ENCODE measurements at places on chromosomes 6 and 20.

DNA sequence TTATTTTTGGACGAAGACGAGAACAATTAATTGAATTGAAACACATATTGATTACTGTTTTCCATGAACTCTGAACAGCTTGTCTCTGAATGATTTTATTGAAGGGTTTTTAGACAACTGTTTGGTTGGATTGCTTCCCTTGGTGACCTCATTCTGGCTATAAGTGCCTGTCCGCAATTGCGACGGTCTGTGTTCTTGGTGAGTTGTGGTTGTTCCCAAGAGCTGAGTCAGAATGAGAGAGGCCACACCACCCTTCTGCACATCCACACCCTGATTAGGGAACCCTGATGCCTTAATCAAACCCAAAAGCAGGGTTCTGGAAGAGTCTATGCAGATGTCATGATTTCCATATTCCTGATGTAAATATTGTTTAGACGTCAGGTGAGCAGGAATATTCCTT, 747.0 kb downstream of the PTPRT start:
- DNase-seq = no peak

GRCh38 chr20:45487231-45487635, 17.7 kb downstream of the WFDC2 start:
- DNase-seq = no peak

- DNase-seq = no peak
These were observed 119.1 kb upstream of the AHI1 start for GRCh38 chr6:135616655-135617054.

- no peak for DNase-seq
These were observed 49.0 kb upstream of the HTR1E start for GRCh38 chr6:86888301-86888700.

- DNase-seq = no peak
These were observed 154.5 kb upstream of the ECI2 start for GRCh38 chr6:4289770-4290320.

- no peak for DNase-seq
These were observed 533 bp upstream of the RSPO3 start for GRCh38 chr6:127117979-127118297.

DNA sequence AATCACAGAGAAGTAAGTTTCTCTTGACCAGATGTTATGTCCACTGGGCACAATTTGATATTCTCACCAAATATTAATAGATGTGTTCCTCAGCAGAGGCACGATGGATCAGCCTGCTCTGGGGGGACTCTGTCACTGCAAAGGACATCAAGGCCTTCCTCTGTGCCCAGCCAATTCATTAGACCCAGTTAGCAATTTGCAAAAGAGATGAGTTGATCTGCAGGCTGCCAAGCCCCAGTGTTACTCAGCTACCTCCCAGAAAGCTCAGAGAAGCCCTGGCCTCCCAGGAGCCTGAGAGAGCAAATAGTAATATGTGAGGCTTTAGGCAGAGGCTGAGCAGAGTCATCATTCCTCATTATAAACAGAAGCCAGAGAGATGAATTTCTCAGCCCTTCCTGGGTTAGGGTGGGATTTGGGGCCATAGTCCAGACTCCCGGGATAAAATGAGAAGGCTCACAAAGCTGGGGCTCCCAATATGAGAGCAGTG, 54.2 kb downstream of the ZNF831 start:
- DNase-seq = no peak

DNA sequence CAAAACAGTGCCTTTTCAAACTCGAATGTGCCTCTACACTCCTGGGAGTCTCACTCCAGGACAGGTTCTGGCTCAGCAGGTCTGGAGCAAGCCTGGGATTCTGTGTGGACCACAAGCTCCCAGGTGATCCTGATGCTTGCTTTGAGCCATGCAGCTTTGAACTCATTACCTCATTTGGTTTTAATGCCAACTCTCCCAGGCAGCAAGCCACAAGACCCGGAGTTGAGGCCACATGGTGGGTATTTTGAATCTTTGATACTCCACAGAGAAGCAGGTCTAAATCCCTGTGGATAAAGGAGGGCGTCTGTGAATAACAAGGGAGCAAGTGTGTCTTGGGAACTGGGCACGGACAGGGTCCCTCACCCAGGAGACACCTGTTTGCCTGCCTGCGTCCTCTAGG, 205.4 kb upstream of the CST7 start:
- no peak for DNase-seq

DNA sequence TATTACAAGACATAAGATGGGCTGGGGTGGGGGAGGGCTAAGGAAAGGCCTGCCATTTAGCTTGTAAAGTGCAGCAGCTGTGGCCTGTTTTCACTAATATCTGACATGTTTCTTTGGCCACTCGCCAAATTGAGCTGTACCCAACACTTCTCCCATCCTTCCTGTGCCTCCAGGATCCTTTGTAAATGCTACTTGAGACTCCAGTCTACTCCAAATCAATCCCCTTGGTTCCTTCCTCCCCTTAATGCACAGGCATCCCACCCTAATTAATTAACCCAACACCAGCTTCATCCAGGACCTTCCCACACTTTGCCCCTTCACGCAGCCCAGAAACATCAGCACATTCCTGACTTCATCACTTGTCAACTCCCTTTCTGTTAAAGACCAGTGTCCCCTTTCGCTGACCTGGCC, 55.0 kb upstream of the TCF21 start:
- DNase-seq = no peak

DNA sequence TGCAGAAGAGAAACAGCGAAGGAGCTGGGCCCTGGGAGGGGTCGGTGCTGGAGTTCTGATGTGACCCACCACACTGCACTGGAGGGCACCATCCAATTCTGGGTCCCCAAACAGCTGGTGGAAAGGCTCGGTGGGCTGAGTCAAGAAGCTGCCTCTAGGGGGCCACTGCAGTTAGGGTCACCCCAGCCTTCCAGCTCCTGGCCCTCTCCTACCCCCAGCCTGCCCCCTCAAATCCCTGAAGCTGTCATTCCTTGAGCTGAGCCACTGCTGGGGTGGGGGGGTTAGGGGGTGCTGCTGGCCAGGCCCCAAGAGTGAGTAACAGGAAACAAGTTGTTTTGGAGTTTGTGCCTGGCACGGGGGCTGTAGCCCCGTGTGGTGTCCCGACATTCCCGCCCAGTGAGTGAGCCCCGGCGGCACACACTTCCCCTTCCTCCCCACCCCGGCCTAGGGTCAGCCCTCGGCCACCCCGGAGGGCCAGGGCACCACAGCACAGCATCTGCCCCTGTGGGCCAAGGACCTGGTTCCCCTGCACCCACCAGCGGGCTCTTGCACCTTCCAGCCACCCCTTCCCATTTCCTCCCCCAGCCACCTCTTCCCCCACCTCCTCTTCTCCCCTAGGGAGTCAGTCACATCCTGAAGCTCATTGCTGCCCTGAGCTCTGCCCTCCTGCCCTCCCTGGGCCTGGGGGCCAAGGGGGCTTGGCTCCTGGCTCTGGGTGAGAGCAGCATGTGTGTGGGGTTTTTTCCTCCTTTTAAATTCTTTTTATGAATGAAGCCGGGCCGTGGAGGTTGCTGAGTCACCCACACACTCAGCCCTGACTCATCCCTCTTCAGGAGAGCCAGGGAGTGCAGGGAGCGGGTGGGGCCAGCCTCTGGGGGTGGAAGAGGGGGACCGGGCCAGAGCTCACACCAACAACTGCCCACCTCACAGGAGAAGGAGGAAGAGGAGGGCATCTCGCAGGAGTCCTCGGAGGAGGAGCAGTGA, 4.6 kb downstream of the SMIM29 start:
- peak; percentile 40 for DNase-seq

- no peak for DNase-seq
These were observed 303.7 kb downstream of the TBC1D7 start for GRCh38 chr6:13024616-13025015.

DNA sequence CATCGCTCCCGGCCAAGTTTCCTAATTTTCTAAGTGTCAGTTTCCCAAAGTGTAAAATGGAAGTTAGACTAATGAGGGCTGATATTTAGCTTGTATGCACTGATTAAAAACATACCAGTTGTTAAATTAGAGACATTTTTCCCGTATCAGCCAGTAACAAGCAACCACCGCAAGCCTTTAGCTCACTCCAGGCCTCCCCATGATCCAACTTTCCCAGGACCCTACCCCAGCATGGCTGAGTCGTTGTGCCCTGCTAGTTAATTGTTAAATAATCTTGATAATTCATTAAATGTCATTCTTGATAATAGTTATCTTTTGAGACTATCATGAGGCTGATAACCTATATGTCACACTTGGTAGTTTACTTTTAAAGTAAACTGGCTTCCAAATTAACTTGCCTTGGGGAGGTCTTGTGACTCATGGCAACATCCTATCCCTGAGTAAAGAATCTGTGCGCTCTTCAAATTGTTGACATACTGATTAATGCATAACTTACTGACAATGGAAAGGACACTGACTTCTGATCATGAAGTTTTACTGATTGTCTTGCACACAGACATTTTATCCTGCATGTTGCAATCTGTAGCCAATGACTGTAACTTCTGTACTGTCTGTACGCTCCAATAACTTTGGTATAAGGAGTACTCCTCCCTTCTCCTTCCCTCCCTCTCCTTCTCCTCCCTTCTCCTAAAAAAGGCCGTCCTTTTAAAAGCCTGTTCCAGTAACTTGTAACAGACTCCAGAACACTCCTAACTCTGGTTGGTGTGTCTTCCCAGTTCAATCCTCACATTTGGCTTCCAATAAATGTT, 6.3 kb upstream of the GTF3C6 start:
- no peak for DNase-seq

DNA sequence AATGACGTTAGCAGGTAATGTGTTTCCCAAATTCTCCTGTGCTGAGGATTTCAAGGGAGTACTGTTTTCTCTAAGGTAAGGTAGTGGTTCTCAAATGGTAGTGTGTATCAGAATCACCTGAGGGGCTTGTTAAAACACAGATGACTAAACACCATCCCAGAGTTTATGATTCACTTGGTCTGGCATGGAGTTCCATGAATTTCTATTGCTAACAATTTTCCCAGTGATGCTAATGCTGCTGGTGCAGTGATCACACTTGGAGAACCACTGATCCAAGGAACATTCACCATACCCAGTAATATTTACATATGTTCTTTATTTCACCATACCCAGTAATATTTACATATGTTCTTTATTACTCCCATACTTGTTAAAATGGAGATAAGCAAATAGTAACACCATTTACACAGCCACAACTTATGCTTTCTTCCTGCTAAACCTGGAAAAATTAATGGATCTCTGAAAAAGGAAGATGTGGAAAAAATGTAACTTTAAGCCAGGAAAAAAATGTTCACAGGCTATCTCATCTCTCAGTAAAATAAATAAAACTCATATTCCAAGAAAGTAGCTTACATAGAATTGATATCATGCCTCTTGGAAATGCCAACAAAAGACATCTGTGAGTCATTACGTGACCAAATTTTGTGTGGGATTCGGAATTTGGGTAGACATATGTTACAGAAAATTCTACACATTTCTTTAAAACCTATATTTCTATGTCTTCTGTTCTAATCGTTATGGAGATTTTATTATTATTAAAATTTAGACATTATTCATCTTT, 129.5 kb downstream of the MMUT start:
- no peak for DNase-seq

DNA sequence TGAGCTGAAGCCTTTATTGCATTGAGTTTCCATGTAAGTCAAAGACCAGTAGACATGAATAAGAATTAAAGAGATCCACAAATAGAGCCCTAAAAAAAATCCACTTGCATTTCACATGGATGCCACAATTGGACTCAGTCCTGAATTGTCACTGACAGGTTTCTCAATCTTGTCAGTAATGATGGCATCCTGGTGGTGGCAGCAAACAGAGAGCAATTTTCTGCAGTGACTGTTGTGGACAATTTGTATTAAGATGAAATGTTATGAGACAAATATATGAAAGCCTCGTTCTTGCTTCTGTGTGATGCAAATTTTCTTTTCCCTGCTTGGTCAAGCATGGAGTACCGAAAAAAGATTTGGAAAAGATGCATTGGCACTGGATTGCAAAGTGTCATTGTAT, 278.9 kb downstream of the SAMD5 start:
- no peak for DNase-seq

DNA sequence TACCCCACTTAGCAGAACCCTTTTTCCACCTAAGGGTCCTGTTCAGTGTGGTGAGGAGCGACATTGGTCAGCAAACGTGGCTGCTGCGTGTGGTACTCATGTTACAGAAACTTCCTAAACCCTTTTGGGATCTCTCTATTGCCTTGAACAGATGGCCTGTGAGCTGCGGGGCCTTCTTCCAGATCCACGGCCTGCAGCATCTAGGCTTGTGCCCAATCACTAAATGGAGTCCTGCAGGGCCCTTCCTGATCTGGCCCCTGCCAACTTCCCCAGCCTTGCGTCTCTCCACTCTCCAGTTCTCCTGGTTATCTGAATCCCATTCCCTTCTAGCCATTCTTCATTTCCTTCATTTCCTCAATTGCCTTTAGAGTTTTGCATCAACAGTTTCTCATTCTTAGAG, 85.6 kb downstream of the PDE7B start:
- DNase-seq = no peak

- DNase-seq = no peak
These were observed 131.9 kb upstream of the BTN3A2 start for GRCh38 chr6:26232940-26233648.

GRCh38 chr6:113776998-113777397, 80.1 kb upstream of the MARCKS start:
- no peak for DNase-seq

DNA sequence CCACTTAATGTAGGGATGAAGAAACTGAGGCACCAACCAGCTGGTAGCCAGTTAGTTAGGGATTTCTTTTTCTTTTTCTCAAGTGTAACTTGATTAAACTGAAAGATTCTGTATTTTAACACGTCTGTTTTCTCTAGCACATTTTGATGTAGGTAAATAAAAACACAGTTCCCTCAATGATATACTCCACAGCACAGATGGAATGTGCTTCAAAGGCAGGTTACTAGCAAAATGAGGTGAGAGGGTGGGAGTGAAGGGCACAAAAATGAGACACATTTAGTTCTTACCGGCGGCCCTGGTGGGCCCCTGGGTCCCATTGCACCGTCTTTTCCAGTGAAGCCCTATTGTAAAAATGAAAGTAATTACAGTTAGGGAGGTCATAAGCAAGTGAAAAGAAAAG, 108.9 kb downstream of the COL12A1 start:
- no peak for DNase-seq

DNA sequence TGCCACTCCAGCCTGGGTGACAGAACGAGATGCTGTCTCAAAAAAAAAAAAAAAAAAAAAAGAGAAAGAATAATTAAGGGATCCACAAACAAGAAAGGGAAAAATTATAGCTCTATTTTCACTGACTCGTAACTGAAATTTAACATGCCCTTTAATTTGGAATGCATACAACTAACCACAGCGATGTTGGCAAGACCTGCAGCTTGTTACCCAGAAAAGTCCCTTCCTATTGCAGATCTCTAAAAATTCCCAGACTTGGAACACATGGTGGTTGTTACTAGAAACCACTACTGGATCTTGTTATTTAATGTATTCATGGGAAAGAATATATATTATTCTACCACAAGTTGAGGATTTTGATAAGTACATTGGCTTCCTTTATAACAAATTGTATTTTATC, 27.8 kb upstream of the SMIM28 start:
- DNase-seq = no peak

DNA sequence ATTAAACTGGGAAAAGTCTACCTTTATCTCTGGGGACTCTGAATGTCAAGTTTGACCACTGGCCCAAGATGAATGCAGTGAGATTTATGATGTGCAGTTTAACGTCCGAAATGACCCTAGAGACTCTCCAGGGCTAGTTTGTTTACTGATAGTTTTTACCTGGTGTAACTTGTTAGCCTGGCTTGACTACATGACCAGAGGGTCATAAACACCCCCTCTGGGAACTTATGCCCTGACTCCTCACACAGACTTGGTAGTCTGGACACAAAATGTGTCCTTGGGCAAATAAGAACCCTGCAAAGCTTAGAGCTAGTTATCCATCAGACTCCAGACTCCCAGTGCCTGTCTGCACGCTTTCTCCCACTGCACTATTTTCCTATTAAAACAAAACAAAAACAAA, 606.5 kb downstream of the HACE1 start:
- no peak for DNase-seq
